ENCODE measurements at places on chromosomes 1 and 21.

GRCh38 chr1:37237948-37238347 is 203.6 kb upstream of the GRIK3 start:
- DNase-seq = no peak

DNA sequence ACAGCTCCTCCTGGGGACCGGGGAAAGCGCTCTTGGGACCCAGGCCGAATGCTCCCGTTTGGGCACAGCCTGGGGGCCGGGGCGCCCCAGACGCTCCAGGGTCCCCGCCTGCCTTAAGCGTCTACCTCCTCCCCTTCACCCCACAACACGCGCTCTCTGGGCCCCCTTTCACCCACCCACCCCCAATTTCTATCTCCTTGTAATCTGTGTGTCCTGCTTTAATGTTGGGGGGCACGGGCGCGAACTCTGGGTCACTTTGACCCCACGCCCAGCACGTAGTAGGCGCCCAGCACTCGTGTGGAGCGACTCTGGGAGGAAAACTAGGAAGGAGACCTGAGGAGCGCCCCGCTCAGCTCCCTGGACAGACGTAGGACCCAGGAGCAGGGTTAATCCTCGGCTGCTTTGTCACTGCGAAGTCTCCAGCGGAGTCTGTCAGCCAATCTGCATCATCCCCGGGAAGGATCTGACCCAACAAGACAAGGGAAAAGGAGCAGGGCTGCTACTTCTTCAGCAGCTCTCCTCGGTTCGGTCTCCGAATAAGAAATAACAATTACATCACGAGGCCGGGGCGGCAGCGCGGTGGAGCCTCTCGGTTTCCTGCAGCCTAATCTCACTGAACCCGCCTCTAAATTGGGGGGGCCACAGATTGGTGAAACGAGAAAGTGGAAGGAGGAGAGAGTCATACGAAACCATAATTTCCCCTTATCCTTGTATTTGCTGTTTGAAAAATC is 757 bp upstream of the NRIP1 start:
- peak; percentile 68 for DNase-seq

GRCh38 chr1:223771814-223772770 is 59.8 kb downstream of the CAPN2 start:
- no peak for DNase-seq

- no peak for DNase-seq
These were observed 85.3 kb downstream of the TRABD2B start for GRCh38 chr1:47911892-47912291.

DNA sequence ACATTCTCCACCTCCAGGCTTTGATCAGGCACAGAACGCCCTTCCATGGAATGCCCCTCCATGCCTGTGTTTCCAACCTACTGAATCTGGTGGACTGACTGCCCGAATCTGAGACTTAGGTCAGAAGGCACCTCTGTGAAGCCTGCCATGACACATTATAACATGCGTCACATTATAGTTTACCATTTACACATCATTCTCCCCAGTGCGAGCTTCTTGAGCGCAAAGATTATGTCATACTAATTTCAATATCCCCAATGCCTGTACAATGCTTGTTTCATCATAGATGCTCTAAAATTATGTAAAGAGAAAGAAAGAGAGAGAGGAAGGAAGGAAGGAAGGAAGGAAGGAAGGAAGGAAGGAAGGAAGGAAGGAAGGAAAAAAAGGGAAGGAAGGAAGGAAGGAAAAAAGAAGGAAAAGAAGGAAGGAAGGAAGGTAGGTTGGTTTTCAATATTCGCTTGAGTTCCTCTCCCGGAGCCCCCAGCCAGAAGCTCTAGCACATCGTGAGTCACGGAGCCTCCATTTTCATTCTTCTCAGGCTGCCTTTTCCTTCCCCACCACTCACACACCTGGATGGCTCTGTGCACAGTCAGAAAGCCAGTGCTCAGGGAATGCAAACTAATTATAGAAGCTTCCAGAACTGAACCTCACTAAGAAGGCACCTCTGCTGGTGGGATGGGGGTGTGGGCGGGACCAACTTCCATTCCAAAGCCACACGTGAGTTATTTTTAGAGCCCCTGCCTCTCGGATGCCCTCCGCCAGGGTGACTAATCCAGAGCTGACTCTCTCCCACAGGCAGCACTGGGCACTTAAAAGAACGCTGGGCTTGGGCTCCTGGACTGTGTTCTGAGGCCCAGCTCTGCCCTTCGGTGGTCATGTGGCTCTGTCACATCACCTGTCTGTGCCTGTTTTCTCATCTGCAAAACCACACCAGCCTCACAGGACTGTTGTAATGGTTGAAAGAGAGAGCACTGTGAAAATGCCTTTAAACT is 27.4 kb downstream of the LAMB3 start:
- DNase-seq = no peak

DNA sequence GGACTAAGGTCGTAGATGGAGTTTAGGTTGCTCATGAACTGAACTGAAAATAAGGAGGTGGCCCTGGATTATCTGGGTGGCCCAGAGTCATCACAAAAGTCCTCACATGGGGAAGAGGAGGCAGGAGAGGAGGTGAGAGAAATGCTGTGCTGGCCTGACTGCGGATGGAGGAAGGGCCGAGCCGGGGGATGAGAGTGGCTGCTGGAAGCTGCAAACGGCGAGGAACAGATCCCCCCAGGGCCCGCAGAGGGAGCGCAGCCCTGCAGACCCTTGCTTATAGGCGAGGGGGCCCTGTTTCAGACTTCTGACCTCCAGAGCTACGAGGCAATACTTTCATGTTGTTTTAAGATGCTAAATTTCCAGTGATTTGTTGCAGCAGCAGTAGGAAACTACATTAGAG is 102.7 kb upstream of the C1orf174 start:
- no peak for DNase-seq

DNA sequence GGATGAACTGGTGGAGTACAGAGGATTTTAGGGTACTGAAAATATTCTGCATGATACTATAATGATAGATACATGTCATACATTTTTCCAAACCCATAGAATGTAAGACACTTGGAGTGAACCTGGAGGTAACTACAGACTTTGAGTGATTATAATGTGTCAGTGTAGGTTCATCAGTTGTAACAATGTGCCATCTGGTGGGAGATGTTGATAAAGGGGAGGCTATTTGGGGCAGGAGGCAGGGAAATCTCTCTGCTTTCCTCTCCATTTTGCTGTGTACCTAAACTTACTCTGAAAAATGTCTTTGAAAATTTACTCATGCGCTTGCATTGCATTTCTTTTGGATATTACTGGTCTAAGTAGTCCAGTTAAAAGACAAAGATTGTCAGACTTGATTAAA is 35.2 kb downstream of the PTBP2 start:
- DNase-seq = no peak

GRCh38 chr21:39388811-39389155 is 39.9 kb upstream of the HMGN1 start:
- no peak for DNase-seq

DNA sequence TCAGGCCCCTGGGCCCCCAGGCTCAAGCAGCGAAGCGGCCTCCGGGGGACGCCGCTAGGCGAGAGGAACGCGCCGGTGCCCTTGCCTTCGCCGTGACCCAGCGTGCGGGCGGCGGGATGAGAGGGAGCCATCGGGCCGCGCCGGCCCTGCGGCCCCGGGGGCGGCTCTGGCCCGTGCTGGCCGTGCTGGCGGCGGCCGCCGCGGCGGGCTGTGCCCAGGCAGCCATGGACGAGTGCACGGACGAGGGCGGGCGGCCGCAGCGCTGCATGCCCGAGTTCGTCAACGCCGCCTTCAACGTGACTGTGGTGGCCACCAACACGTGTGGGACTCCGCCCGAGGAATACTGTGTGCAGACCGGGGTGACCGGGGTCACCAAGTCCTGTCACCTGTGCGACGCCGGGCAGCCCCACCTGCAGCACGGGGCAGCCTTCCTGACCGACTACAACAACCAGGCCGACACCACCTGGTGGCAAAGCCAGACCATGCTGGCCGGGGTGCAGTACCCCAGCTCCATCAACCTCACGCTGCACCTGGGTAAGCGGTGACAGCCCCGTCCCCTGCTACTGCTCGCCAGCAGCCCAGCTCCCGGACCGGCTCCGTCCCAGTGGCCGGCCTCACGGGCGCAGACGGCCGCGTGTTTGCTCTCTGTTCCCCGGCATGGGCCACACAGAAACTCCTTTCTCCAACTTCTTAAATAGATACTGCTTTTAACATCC is 539 bp downstream of the LAMC1 start:
- DNase-seq = no peak

GRCh38 chr1:217895841-217896240 is 264.7 kb downstream of the SPATA17 start:
- no peak for DNase-seq

- DNase-seq = no peak
These were observed 17.3 kb downstream of the PTPN22 start for GRCh38 chr1:113854234-113854633.

GRCh38 chr1:116276532-116276931 is 96.5 kb upstream of the ATP1A1 start:
- no peak for DNase-seq

DNA sequence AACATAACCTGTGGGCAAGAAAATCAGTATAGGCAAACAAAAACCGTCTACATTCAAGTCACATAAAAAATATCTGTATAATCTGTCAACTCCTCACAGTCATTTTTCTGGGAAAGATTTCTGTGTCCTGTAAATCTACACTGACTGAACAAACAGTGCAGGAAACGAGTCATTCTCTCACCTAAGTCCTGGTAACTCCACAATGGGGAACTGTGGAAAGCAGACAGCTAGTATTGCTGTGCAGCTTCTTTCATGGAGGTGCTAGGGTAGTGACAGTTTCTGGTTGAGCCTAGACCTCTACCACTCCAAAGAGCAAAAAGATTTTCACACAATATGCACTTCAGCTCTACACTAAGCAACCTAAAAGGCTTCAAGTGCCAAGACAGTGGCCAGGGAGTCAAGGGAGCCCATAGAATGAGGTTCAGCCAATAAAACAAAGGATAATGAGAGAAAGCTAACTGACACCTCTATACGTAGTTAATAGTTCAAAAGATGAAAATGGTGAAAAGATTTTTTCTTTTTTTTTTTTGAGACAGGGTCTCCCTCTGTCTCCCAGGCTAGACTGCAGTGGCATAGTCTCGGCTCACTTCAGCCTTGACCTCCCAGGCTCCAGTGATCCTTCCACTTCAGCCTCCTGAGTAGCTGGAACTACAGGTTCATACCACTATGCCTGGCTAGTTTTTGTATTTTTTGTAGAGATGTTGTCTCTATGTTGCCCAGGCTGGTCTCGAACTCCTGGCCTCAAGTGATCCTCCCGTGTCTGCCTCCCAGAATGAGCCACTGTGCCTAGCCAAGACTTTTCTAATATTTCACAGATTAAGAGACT is 5.5 kb downstream of the PTP4A2 start:
- DNase-seq = no peak

DNA sequence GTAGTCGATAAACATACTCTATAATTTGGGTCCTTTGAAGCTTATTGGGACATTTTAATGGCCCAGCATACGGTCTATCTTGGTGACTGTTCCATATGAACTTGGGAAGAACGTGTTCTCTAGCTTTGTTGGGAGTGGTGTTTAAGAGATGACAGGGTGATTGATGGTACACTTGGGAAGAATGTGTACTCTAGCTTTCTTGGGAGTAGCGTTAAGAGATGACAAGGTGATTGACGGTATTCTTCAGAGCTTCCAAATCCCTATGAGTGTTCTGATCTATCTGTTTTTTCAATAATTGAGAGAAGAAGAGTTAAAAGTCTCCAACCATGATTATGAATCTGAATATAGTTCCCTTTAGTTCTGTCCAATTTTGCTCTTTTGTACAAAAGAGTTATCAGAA is 9.4 kb downstream of the NPHP4 start:
- no peak for DNase-seq
